Gastrocnemius medialis (tissue), 4 donors: ENCODE measurements at places on chromosomes 1 and 21. TPM values are rescaled to one million over a fixed set of nuclear protein-coding genes. Genes with fewer than 3 reads are reported as not detected.

ADAM30 gene
- not detected for total RNA-seq

GOLT1A gene
- total RNA-seq, result not detected

MXRA8 gene
- total RNA-seq, result 34.2 TPM

ITGB2 gene
- total RNA-seq, result 41.7 TPM

PERM1 gene
- 112 TPM for total RNA-seq

TMEM82 gene
- not detected for total RNA-seq

AMY2B gene
- 9.7 TPM for total RNA-seq

TMEM35B gene
- total RNA-seq, result 5.9 TPM

OBSCN gene
- 1,434 TPM for total RNA-seq

SPRR5 gene
- not detected for total RNA-seq

DNA sequence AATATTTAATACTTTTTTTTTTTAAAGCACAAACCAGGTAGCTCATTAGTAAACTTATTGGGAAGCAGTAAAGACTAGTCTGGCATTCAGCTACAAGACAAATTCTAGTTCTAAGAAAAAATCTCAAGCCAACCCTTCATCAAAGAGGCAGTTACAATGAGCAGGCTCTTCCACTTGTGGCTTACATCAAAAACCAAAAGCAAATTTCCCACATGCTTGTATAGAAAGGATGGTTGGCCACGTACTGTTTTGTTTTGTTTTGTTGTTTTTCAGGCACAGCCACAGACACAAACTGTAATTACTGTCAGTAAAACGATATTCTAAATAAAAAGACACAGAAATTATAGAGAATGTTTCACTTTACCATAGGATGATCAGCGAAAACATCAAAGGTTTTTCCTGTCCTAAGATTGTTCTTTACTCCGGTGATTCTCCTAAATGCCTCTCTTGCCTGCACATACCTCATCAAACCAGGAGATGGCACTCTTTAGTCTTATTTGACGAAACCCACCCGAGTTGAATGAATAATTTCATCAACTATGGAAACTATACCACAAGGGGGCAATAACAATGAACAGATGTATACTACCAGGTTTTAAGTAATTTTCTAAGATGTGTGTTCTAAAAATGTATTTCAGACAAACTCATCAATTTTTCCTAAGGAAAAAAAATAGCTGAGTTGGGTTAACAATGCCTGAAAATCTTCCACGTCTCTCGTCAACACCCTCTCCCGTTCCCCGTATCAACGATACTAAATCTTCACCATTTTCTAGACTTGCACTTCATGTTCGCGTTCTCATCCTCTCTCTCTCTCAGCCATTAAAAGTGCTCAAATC, 26.9 kb downstream of the RPL5 start:
- DNase-seq, result peak; percentile 27

GRCh38 chr1:93443454-93443853, 4.5 kb upstream of the FNBP1L start:
- DNase-seq, result no peak

DNA sequence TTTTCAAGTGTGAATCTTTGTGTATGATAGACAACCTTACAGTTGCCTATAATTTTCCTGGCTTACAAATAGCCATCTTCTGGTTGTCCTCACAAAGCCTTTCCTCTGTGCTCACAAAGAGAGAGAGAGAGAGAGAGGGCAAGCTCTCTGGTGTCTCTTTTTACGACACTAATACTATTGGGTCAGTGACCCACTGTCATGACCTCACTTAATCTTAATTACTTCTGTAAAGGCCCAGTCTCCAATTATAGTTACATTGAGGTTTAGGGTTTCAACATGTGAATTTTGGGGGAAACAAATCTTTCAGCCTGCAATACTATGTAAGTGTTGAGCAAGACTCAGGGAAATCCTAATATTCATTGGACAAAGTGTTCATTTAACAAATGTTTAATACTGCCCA, 167.4 kb upstream of the COL11A1 start:
- DNase-seq, result no peak

- DNase-seq, result no peak
Measured at GRCh38 chr21:36888466-36888865, 78.0 kb downstream of the HLCS start.

DNA sequence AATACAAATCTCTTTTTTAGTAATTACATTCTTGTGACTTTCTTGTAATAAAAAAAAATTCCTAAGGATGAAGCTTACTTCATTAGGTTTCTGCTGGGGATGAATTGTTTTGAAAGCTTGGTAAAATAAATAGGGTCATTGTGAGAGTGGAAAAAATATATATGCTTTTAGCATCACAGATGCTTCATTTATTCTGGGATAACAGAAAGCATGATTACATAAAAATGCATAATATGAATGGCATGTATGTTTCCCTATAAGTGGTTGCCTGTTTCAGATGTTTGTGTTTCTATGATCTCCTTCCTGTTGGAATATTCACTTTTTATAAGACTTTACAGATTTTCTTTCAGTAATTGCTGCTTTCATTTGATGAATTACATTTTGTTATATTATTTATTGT, 42.3 kb downstream of the HMCN1 start:
- DNase-seq, result no peak

GRCh38 chr1:203088441-203088840, 2.6 kb upstream of the MYOG start:
- DNase-seq, result no peak

GRCh38 chr1:44424747-44425146, 19.7 kb downstream of the RNF220 start:
- DNase-seq, result no peak

DNA sequence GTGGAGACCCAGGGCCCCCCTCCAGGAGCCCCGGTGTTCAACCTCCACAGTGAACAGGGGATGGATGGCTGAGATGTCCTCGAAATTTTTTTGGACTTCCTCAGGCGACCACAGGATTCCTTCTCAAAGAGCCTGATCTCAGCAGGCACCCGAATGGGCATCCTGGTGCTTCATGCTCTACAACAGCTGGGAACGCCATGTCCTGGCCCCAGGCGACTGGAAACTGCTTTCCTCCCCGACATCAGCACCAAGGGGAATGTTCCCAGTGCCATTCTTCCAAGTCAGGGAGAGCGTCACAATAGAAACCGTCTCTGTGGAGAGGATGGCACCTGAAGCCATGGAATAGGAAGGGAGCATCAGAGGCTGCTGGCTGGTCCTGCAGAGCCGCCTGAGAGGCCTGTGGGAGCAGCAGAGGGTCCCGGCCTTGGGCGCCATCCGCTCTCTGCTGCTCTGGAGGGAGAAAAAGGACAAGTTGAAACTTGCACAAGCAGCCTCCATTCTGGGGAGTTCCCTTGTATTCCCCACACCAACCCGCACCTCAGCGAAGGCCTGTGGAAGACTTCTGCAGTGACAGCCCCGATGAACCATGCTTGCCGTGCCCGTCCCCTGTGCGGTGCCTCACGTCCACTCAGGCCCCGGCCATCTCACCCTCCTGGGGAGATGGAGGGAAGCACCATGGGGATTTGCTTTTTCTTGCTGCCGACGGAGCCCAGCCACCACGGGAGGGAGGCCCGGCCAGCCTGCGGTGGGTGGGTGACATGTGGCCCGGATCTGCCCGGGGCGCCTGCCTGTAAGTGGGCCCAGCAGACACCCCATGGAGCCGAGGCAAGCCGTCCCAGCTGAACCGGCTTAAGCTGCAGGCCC, 2.3 kb upstream of the ADARB1 start:
- no peak for DNase-seq

DNA sequence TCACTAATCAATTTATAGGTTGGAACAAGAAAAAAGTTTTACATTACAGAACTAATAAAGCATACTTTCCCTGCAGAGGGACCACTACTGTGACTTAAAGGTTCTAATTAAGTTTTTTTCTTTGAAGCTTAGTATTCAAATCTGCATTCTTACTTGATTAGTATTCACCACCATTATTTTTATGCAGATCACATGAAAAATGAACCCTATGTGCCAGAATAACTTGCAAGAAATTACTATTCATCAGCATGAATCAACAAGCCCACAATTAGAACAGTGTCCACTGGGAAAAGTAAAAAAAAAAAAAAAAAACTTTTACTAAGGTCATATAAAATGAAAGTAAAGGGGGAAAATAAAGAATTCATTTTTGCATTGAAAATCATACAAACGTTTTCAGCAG, 90.8 kb downstream of the SMYD3 start:
- DNase-seq, result no peak

GRCh38 chr1:68805097-68805641, 308.3 kb upstream of the DEPDC1 start:
- no peak for DNase-seq

- DNase-seq, result no peak
Measured at GRCh38 chr1:47729685-47730084, 267.5 kb downstream of the TRABD2B start.

GRCh38 chr1:180247061-180247460, 17.0 kb downstream of the LHX4 start:
- DNase-seq, result no peak

- DNase-seq, result no peak
Measured at GRCh38 chr1:32757213-32757895, 54.8 kb upstream of the SYNC start.

GRCh38 chr1:68287241-68287640, 54.9 kb upstream of the WLS start:
- no peak for DNase-seq

DNA sequence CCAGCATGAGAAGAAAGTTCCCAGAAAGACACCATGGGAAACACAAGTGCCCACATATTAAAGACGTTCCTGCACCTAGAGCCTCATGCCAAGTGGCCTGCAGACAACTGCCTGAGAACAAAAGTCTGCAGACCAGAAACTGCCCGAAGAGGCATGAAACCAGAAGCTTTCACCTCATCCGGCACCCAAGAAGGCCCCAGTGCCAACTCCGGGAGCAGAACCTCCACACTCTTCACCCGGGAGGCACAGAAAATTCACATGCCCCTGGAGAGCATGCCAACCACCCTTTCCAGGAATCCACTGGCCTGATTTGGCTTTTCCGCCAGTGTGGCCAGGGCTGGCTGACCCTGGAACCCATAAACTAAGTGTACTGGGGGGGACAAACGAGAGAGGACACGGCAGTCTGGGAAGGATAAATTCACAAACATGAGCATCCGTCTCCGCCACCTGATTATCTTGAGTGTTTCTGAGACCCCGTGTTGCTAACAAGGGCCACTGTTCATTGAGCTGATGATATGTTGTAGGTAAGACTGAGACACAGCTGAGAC, 6.8 kb downstream of the TFF2 start:
- no peak for DNase-seq

DNA sequence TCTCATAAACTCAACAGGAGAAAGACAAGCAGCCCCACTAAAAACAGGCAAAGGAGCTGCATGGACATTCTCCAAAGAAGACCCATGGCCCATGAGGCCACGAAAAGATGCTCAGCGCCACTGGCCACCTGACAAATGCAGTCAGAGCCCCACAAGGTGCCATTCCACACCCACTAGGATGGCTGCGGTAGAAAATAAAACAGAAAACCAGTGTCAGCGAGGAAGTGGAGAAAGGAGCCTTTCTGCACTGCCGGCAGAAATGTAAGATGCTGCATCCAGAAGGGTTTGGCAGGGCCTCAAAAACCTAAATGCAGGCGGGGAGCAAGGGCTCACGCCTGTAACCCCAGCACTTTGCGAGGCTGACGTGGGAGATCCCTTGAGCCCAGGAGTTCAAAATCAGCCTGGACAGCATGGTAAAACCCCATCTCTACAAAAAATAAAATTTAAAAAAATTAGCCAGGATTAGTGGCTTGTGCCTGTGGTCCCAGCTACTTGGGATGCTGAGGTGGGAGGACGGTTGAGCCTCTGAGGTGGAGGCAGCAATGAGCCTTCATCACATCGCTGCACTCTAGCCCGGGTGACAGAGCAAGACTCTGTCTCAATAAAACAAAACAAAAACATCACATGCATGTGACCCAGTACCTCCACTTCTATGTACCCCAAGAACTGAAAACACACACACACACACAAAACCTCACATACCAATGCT, 4.2 kb downstream of the WNT9A start:
- peak; percentile 10 for DNase-seq
